Right cardiac atrium (tissue), 5 donors: ENCODE measurements at places on chromosomes 1 and 21. TPM values are rescaled to one million over a fixed set of nuclear protein-coding genes. Genes with fewer than 3 reads are reported as not detected.

The MCM3AP gene
- total RNA-seq: 61.6 TPM

The DCST2 gene
- 0.25 TPM for total RNA-seq

The MINDY1 gene
- 86.4 TPM for total RNA-seq

DNA sequence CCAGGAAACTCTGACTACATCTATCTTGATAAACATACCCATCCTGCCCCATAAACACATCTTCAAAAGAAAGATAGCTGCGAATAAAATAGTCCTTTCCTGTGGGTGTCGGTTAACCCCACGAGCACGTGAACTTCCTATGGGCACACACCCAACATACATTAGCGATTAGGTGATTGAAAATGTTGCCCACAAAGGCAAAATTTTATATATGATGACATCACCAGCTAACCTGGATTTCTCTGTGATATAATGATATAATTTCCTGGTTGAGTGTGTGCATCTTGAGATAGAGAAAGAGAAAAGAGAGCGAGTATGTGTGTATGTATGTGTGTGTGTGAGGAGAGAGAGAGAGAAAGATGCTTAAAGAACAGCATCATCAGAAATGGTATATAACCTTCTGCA is 296.1 kb downstream of the PTPRC start:
- no peak for DNase-seq

DNA sequence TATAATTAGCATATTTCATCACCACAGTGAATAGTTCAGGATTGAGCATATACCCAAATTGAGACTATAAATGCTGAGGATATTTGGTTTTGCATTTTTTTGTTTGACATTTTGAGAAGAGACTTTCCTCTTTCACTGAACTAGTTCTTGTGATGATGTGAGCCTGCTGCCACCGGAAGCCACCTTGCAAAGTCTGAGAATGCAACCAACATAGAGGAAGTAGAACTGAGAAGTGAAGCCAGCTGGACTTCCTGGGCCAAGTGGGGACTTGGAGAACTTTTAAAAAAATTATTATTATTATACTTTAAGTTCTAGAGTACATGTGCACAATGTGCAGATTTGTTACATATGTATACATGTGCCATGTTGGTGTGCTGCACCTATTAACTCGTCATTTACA is 102.3 kb downstream of the RPE65 start:
- DNase-seq: peak; percentile 51

DNA sequence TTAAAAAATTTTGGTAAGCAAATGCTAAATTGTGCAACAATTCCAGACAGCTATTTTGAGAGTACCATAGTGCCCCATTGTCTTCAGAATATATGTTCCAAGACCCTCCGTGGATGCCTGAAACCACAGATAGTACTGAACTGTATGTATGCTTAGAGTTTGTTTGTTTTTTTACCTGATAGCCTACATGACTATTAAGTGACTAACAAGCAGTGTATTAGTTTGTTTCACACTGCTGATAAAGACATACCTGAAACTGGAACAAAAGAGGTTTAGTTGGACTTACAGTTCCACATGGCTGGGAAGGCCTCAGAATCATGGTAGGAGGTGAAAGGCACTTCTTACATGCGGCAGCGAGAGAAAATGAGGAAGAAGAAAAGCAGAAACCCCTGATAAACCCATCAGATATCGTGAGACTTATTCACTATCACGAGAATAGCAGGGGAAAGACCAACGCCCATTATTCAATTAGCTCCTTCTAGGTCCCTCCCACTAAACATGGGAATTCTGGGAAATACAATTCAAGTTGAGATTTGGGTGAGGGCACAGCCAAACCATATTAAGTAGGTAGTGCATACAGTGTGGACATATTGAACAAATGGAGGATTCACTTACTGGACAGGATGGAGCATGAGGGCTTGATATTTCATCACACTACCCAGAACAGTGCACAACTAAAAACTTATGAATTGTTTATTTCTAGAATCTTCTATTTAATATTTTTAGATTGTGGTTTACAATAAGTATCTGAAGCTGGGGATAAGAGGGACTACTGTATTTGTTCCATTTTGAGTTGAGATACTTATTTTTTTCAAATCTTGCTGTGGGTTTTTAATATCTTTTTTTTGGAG is 78.5 kb downstream of the LHX9 start:
- no peak for DNase-seq

GRCh38 chr21:31316072-31316471 is 28.0 kb downstream of the TIAM1 start:
- no peak for DNase-seq

DNA sequence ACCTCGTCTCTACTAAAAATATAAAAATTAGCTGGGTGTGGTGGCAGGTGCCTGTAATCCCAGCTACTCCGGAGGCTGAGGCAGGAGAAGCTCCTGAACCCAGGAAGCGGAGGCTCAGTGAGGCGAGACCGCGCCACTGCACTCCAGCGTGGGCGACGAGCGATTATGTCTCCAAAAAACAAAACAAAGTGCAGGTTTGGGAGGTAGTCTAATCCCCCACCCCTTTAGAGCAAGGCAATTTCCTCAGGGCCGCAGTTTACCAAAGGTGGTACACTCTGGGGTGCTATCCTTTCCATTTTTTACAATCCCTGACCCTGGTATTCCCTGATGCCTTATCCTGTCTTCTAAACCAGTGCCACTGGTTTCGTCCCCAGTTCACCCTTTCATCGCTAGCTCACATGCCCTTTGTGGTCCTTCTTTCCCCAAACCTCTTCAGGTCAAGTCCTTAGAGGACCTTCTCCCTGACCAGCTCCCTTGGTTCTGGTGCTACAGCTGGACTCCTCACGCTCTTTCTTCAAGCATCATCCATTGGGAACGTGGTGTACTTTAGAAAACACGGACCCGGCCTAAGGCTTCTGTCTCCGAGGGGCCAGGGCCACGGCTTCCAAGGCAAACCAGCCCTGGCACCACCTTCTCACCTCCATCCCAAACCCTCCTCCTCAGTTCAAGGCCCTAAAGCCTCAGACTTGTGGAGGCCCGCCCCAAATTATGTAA is 873 bp downstream of the IFT25 start:
- DNase-seq: no peak

GRCh38 chr1:189606795-189607476 is 870.7 kb downstream of the BRINP3 start:
- no peak for DNase-seq
